ENCODE measurements at places on chromosomes 12 and 14.

DNA sequence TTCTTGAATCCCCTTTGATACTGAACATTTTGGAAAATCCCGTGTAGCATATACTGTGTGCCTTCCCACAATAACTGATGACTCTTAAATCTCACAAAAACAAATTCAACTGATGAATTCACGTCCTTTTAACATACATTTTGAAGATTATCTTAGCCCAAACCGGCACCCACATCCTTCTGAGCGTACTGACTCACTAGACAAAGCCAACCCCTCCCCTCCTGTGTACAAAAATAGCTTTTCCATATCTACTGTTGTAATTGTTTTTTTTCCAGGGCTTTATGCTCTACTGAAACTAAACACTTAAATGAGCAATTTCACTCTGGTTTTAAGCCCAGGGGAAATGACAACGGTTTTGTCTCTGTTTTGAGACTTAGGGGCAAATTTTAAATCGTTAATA lies 109.4 kb upstream of the ATF7IP start:
- peak; percentile 79 for DNase-seq

DNA sequence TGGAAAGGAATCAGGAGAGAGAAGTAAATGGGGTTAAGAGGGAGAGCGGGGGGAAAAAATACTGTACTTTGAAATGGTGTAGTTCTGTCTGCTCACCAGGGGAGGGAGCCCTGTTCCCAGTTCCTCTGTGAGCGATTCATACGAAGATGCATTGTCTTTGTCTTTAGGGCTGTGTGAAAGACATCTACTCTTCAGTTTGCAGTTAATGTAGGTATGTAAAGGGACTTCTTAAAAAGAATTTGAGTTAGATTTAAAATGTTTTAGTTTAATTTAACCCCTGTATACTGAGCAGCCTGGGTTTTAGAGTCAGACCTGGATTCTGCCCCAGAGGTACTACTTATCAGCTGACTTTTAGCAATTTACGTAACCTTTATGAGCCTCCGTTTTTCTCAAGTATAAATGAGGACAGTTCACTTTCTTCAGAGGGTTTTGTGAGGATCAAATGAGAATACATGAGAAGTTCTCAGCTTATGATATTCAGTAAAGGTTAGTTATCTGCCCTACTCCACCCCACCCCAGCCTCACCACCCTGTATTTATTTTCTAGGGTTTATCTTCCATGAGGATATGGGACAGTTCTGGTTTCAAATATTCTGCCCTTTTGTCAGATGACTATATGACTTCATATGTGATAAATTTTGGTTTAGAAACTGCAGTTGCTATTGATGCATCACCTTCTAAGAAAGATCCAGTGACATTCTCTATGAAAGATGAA lies 82.5 kb upstream of the EVL start:
- peak; percentile 81 for DNase-seq

GRCh38 chr12:74424778-74425177 lies 112.9 kb upstream of the ATXN7L3B start:
- no peak for DNase-seq

GRCh38 chr14:90656973-90657372 lies 159.3 kb downstream of the TTC7B start:
- DNase-seq: no peak

GRCh38 chr12:47218191-47218654 lies 138.5 kb upstream of the AMIGO2 start:
- DNase-seq: no peak

DNA sequence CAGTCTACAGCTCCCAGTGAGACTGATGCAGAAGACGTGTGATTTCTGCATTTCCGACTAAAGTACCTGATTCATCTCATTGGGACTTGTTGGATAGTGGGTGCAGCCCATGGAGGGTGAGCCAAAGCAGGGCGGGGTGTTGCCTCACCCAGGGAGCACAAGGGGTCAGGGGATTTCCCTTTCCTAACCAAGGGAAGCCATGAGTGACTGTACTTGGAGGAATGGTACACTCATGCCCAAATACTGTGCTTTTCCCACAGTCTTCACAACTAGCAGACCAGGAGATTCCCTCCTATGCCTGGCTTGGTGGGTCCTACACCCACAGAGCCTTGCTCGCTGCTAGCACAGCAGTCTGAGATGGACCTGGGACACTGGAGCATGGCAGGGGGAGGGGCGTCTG lies 21.0 kb upstream of the ABCC9 start:
- DNase-seq: peak; percentile 10

DNA sequence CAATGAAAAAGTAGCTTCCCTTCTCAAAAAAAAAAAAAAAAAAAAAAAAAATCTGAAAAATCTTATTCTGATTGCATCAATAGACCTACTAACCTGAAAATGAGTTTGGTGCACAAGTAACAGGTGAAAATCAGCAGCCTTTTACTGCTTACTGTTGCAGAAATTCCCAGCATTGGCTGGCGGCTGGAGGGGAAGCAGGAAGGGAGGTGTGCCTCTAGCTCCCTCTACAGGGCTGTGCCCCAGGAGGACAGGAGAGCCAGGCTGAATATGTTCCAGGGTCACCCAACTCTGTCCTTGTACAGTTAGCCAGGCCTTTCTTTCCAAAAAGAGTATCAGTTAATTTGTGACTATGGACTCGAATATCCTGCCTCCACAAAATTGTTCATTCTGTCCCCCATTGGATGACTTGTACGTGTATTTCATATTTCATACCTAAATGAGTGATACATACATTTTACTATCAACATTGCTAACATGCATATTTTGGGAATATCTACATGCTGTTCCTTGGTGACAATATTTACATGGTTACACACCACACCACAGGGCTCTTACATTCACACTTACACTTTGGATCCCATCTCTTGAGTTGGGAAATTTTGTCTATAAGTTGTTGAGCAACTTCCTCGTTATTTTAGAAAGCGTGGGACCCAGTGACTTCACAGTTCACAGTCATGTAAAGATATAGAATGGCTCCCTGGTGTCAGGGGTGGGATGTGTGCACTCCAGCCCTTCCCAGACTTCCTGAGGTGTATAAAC lies 124.8 kb downstream of the SAMD4A start:
- peak; percentile 78 for DNase-seq

- peak; percentile 94 for DNase-seq
Observed at GRCh38 chr12:62785941-62786559, 148.9 kb downstream of the PPM1H start.

GRCh38 chr12:100591979-100592378 lies 18.5 kb downstream of the GAS2L3 start:
- DNase-seq: no peak

GRCh38 chr12:107411792-107412535 lies 273.6 kb upstream of the PWP1 start:
- no peak for DNase-seq

GRCh38 chr12:104201238-104202001 lies 14.2 kb upstream of the TXNRD1 start:
- peak; percentile 81 for DNase-seq

GRCh38 chr12:113055594-113056380 lies 743 bp upstream of the DTX1 start:
- DNase-seq: no peak

DNA sequence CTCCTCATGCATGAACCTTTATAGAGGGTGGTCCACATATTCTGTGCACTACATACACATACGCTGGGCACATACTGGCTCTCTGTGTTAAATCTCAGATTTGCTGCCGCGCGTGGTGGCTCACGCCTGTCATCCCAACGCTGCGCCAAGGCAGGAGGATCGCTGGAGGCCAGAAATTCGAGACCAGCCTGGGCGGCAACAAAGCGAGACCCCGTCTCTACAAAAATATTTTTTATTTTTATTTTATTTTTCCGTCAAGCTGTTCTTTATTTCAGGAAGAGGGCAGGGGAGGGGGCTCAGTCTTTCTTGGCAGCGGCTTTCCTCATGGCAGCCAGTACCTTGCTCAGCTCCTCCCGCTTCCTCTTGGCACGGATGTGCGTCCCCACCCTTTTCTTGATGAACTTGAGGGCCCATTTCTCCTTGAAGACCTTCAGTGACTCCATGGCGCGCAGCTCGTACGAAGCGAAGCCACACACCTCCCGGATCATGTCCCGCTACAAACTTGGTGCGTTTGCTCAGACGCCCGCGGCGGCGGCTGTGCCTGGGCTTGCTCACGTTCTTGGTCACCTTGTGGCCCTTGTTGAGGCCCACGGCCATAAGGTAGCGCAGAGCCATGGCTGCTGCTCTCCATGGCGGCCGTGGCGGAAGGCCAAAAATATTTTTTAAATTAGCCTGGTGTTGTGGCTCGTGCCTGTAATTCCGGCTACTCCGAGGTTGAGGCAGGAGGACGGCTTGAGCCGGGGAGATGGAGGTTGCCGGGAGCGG lies 3.2 kb downstream of the DCAF4 start:
- no peak for DNase-seq

DNA sequence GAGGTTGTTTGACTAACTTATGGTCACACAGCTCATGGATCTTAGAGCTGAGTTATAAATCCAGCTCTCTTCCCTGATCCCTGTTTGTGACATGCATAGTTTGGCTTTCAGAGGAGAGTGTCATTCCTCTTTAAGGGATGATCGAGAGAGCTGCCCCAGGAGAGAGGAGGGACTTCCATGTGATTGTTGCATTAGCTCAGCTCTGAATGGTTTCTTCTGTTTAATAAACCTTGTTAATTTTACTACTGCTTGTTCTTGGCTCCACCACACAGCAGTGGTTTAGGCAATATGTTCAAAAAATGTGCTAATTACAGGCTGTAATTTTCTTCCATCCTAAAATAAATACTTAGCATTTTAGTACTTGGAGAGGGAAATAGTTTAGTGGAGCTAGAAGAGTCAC lies 152.5 kb downstream of the C12orf75 start:
- DNase-seq: no peak

GRCh38 chr14:37865719-37866549 lies 270.5 kb downstream of the TTC6 start:
- no peak for DNase-seq

DNA sequence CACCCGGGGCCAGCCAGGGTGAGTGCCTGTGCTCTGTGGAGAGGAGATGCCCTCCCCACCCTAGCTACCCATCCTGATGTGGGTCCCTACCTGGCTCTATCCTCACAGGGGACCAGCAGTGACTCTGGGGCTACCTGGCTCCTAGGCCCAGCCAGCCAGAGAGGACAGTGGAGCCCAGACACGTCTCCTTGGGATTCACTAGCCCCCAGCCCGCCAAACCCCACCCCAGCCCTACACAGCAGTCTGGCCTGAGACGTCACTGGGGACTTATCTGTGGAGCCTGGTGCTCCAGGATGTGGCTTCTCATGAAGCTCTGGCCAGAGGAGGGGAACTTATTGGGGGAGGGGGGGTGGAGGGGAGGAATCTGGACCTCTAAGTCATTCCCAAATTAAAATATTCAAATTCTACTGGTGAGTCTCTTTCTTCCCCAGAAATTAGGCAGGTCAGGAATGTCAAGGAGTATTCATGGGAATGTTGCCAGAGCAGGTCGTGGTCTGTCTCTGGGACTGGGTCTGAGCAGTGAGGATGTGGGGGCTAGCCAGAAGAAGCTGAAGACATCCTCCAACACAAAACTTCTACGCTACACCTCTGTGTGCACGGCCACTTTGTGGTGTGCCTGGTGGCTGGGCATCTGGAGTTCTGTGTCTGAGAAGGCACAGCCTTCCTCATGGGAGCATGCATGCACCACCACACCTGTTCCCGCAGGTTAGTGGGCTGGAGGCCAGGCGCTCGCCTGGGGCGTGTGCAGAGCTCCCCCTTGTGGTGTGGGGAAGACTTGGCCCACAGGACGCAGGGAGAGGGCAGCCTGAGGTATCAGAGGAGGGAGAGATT lies 2.7 kb downstream of the CMTM5 start:
- peak; percentile 25 for DNase-seq

- no peak for DNase-seq
Observed at GRCh38 chr14:64574371-64575107, 24.8 kb downstream of the PPP1R36 start.

- DNase-seq: no peak
Observed at GRCh38 chr14:98498019-98498885, 773.7 kb downstream of the BCL11B start.

GRCh38 chr14:90624732-90625400 lies 191.4 kb downstream of the TTC7B start:
- no peak for DNase-seq

GRCh38 chr14:37658156-37658555 lies 62.7 kb downstream of the TTC6 start:
- DNase-seq: no peak

DNA sequence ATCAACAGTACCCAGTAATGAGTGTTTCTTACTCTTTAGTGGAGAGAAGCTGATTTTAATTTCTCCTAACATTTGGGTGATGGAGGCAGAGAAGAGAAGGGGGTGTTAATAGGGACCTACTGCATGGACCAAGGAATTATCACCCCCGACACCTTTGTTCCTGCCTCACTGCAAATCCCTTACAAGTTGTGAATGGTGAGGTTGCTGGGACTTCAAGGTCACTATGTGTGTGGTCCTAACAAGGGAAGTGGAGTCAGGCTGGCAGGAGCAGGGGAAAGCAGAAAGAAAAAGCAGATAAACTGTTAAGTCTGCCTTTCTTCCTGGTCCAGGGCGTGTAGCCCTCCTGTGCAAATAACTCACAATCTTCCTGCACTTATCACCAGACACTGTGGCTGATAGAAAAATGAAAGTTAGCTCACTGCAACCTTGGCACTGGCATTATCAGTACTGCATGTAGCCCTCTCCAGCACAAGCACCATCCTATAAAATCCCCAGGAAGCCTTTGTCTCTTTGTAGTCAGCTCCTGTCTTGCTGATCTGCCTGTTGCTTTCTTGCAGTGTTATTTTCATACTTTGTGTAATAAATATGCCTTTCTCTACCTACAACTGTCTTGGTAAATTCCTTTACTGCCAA lies 112.3 kb upstream of the DNM1L start:
- DNase-seq: peak; percentile 37

DNA sequence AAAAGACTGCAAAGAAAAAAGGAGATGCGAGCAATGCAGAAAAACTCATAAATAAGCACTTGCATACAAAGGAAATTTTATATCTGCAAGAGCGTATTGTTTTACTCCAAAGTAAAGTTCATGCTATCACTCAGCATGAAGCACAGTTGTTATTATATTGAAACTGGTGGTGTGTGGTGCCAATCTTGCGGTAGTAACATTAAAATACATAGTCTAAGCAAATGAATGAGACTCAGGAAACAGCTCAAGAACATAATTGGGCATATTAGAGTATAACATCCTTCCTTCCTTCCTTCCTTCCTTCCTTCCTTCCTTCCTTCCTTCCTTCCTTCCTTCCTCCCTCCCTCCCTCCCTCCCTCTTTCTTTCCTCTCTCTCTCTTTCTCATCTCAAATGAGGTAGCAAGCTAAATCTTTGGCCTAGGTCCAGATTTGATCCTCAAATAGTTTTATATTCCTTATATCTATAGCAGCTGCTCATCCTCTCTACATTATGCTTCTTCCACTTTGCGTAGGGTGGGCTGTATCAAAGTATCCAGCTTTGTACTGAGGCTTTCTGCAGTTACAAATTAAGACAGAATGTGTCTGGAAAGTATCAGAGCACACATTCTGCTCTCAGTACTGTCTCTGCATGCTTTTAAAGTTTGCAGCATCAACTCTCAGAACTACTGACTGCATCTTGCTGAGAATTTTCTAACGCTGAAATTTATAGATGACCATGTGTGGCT lies 718.3 kb downstream of the RERGL start:
- no peak for DNase-seq

DNA sequence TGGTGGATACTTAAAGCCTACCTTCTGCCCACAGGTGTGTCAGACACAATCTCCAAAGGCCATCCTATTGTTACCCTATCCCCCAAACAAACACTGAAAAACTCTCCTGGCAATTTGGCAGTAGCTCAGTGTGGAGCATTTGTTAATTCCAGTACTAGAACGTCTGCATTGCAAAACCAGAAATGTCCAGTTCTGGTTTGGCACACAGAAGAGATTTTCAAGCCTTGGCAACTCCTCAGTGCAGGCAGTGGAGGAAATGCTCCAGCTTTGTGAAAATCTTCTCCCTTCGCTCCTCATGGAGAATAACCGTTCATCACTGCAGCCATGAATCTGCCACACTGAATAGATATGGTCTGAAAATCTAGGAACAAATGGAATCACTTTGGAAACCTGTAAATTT lies 5.3 kb upstream of the SOCS2 start:
- peak; percentile 61 for DNase-seq

Data from fibroblast of the aortic adventitia (primary cell).